ENCODE measurements at places on chromosomes 7 and 10.
A peak's percentile ranks its signal among the peaks of the same experiment; 100 is the strongest.

- no peak for DNase-seq
Observed at GRCh38 chr10:24469993-24470392, 253.7 kb downstream of the ARHGAP21 start.

DNA sequence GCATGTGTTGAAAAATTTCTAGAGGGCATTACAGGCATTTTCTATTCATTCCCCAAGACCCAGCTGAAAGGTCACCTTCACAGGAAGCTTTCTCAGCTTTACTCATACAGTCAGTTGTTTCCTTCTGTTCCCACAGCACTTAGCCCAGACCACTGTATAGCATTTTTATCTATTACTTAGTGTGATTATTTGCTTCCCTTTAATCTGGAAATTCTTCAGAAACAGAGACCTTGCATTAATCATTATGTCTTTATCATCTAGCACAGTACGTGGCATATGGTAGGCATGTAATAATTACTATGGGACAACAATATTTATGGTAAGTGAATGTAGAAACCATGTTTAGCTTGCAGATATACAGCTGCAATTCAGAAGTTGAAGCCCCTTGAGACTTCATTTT is 38.2 kb upstream of the CDK6 start:
- DNase-seq: no peak

DNA sequence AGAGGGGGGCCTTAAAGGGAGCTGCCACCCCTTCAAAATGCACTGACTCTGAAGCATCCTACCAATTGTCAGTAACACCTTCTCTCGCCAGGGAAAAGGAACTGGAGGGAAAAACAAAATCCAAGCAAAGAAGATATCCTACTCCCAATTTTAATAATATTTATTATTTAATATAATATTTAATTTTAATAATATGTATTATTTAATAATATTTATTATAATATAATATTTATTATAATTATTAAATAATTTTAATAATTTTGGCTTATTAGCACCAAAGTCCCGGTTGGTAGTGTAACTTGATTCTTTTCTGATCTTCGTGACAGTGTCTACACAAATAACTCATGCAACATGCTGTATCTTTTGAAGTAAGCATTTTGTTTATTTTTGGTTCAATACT is 58.6 kb upstream of the AGBL3 start:
- DNase-seq: no peak

DNA sequence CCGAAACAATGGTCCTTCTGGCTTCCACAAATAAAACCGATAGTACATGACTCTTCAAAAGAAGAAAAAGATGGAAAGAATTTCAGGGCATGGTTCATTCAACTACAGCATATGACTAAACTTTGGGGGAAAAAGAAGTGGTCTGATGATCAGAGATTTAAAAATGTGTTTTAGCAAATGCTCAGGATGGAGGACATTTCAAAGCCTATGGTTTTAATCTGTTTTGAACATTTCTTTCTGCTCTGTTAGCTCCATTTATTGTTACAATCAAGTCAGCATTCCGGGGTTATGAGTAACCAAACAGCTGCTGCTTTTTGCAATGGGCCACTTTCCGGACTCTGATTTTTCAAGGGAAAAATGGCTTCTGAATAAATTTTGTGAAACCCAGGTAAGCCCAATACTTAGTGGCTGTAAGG is 142.4 kb downstream of the CUBN start:
- no peak for DNase-seq

- DNase-seq: peak; percentile 12
Observed at GRCh38 chr10:102645388-102645740, 1.1 kb downstream of the TRIM8 start.

DNA sequence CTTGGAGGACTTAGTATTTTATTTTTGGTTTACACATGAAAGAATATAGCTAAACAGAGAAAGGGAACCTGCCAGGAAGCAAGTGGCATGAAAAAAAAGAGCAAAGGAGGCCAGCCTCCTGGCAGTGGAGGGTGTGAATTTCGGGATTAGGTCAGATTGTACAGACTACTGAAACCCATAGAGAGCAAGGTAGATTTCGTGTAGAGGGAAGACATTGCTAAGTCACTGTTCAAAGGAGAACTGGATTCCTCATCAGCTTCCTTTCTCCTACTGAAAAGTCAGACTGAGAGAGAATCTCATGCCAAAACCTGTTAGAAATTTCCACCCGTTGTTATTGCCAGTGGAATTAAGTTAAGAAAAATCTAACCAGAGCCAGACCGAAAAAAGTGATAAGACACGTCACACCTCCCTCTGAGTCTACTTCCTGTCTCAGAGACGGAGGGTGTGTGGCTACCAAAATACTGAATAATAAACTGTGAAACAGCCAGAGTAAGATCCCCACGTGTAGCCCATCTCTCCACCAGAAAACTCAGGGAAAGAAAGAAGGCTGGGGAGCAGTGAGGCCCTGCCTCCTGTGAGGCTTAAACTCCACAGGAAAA is 118.8 kb downstream of the SKIDA1 start:
- no peak for DNase-seq

GRCh38 chr7:31775556-31775955 is 88.5 kb downstream of the PPP1R17 start:
- peak; percentile 14 for DNase-seq

GRCh38 chr10:5079836-5080235 is 14.4 kb upstream of the AKR1C3 start:
- no peak for DNase-seq

- no peak for DNase-seq
Observed at GRCh38 chr7:67990716-67991115, 994.1 kb downstream of the TYW1 start.

DNA sequence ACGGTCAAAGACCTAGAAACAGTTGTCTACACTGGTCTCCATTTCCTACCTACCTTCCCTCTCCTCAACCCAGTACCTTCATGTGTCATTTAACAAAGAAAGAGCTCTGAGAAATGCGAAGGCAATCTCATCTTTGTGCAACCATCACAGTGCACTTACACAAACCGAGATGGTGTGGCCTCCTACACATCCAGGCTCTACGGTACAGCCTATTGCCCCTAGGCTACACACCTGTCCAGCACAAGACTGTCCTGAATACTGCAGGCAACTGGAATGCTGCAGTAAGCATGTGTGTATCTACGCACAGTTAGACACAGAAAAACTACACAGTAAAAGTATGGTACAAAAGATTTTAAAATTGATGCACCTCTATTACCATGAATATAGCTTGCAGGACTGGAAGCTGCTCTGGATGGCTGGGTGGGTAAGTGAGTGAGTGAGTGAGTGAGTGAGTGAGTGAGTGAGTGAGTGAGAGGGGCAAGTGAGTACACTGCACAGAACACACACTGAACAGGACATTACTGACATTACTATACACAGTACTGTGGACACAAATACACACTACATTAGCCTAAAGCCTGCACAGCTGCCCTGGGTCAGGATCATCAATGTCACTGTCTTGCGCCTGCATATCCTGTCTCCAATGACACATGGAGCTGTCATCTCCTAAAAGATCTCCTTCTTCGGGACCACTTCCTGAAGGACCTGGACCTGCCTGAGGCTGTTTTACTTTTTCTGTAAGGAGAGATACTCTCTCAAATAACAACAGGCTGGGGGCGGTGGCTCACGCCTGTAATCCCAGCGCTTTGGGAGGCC is 18.5 kb downstream of the ITGB1 start:
- no peak for DNase-seq

DNA sequence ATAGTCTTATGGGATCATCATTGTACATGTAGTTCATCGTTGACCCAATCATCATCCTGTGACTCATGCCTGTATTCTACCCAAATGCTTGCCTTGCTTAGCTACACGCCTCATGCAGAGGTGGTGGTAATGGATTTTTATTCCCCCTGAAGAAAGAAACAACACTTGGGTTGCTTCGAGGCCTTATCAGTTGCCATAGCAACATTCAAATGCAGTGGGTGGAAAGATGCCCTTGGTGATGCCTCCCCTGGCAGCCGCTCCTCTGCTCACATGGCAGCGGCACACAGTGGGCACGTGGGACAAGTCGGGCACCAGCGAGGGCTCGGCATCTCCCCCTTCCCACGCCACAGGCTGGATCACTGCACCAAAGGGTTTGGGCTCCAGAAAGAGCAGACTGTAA is 54.0 kb upstream of the NMT2 start:
- no peak for DNase-seq

GRCh38 chr7:132584796-132585494 is 8.7 kb upstream of the PLXNA4 start:
- no peak for DNase-seq

DNA sequence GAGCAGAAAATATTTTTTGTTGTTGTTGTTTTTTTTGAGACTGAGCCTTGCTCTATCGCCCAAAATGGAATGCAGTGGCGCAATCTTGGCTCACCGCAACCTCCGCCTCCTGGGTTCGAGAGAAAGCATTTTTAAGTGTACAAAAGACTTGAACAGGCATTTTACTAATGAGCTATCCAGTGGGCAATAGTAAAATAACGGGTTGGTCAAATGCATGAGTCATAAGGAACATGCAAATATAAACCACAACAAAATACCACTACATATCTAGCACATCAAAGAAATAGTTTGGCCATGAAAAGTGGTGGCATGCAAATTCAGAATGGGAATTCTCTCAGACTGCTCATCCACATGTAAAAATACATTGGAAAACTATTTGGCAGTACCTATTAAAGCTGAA is 71.7 kb upstream of the TMEM106B start:
- no peak for DNase-seq

- no peak for DNase-seq
Observed at GRCh38 chr7:141709318-141709717, 1.2 kb downstream of the WEE2 start.

DNA sequence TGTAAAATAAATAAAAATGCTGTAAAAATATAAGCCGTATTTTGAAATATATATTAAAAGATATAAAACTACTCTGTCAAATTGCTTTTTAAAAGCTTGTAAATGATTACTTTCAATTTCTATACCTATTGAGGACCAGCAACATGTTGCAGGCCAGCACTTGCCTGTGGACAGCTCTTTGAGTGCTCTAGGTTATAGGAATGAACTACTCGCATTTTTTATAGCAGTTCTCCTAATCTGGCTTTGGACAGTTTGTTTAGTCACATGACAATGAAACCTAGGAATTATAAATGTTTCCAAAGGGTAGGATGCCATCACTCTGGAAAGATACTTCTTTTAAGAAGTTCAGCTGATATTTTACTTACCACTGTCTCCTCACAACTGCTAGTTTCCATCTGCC is 117.7 kb upstream of the PTPRZ1 start:
- DNase-seq: no peak

DNA sequence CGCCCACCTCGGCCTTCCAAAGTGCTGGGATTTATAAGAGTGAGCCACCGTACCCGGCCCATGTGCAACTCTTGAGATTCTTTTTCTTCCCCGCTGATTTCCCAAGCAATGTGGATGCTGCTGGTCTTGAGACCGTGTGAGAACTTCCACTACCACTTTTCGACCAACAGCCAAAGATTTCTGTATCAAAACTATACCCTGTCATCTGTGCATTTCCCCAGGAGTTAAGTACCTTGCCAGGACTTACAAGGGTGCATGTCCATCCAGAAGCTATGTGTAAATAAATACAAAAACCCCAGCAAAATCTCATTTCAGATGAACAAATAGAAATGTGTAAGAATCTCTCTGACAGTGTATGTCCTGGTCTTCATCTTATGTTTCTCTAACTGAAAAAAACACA is 9.9 kb upstream of the GALNT11 start:
- DNase-seq: no peak

DNA sequence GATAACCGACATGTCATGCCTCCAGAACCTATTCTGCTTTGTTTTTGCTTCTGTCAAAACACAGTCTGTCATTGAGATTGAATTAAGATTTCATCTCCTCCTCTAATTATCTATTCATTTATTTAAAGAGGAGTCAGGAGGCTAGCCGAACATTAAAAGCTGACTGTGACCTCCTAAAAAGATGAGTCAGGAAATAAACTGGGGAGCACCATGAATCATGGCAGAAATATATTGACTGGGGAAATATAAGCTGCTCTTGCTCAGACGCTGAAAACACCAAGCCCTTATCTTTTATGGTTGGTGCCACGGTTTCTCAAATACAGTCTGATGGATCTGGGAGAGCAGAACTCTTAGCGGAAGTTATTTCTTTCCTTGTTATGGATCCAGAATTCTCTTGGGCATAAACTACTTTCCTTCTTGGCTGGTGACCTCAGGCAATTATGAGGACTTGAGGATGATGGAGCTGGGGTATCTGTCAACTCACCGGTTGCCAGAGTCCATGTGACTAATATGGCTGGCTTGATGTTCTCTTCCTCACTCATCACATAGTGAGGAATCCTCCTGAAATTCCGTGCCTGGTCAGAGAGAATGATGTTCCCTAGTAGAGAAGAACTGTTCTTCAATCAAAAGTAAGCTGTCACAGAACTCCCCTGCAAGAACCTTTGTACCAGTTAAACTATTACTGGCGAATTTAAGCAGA is 307.6 kb upstream of the PHYHIPL start:
- no peak for DNase-seq

DNA sequence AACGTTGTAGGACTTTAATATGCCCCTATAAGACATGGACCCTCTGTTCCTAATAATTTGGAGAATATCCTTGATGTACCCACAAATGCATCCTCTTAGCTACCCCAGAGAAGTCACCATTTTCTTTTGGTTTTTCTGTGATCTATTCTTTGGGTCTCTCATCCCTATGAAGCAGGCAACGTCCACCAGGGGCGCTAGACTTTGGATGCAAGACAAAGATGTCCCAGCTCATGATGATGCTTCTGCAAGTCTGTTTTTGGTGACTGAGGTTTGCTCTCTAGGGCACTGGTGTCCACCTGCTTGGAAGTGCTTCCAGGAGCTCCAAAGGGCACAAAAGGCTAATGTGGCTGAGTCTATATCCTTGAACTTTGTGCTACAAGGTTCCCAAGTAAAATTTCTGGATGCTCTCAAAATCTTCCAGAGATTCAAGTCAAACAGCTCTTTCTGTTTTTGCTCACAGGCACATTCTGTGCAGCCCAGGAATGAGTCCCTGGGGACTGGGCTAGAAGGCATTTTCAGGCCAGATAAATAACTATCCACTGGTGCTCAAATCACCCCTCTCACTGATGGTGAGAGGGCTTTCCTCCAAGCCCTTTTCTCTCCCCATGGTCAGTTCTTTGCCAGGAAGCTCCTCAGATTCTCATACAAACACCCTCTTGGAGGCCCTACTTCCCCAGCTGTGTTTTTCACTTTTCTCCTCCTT is 166.4 kb downstream of the C7orf25 start:
- no peak for DNase-seq

GRCh38 chr10:60943316-60944057 is 498 bp downstream of the RHOBTB1 start:
- DNase-seq: no peak

DNA sequence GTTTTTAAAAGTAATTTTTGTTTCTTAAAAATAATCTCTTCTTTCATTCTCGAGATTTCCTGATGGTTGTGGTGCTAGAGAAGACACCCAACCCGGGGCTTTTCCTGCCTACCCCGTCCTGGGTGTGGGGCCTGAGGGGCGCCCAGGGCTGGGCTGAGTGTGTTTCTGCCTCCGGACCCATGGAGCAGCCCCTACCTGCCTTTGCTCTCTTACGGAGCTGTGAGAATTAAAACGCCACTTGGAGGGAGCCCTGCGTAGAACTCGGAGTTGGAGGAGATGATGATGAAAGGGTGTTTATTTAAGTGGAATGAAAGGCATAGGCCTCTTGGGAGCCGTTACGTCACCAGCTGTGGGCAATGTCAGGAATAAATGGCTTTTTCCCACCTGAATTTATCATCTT is 261.8 kb upstream of the SHH start:
- no peak for DNase-seq

- DNase-seq: no peak
Observed at GRCh38 chr10:127276794-127277462, 80.5 kb upstream of the INSYN2A start.

- no peak for DNase-seq
Observed at GRCh38 chr7:25244254-25245033, 16.2 kb upstream of the NPVF start.

GRCh38 chr7:31073326-31074119 is 21.4 kb downstream of the ADCYAP1R1 start:
- DNase-seq: no peak

Data from NCI-H1105 treated with DMSO at 0.1 percent for 48 hours (cell line).